Activated CD4-positive, alpha-beta T cell treated with anti-CD3 and anti-CD28 coated beads for 1 hour (primary cell): ENCODE measurements at places on chromosomes 6 and 20.

- DNase-seq: no peak
Observed at GRCh38 chr6:104095661-104096416, 763.9 kb downstream of the HACE1 start.

DNA sequence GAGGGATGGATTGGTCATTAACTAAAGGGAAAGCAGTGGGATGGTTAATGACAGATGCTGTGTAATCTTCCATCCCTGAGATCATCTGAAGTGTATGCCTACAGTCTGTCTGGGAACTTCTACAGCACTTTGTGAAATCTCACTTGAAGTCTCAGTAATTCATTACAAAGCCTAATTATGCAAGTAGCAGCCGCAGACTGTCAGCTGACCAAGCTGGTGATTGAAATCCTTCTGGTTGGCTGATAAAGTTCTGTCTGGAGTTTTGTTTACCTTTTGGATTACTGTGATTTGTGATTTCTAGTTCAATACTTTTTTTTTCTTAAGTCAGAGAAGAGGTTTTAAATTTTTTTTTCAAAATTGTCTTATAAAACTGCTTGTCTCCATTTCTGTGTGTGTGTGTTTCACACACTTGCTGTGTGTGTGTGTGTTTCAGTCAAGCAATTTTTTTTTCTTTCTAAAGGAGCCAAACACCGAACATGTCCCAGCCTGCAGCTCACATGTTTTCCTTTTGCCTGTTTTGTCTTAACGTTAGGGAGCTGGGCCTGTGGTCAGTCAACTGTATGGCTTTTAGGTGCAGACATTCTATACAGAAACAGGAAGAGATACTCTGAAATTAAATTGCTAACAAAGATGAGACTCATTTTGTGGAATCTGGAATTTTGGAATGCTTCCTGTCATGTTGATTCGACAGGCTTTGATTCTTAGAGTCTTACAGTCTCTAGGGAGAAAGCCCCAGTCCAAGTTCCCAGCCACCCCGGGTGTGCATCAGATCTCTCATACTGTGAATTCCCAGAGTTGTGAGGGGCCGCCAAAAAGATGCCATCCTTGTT, 28.5 kb upstream of the ADGRF4 start:
- no peak for DNase-seq

DNA sequence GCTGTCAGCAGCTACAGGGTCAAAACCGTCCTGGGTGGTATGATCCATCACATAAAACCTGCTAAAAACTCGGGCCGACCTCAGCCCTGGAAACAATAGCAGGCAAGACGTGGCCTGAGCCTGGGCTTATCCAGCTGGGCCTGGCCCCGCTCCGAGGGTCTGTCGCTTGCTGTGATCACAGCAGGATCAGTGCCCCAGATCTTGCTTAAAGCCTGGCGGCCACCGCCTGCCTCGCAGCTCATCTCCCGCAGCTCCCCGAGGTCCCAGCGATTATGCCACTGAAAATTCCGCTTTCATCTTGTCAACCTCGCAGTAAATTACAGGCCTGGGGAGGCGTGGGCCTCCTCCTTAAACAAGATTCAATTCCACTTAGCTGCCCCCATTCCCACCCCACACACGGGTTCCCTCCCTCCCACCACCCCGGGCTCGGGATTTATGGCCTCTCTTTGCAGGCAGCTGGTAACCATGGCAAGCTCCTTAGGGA, 40.1 kb downstream of the CDH22 start:
- no peak for DNase-seq

DNA sequence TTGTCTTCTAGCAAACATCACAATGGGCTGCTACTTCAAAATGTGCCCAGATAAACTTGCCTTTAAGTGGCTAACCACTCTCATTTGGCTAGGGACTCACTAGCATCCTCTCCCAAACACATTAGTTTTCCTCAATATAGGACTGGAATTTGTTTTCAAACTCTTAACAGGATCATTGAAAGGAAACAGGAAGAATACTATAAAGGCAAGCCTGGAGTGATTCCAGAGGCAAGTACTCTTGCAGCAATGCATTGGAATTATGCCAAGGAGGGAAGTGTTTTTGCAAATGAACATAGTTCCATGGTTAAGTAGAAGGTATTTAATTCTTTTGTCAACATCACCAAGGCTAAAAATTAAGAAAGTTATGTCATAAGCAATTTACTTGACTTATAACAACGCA, 12.2 kb downstream of the EPHA7 start:
- no peak for DNase-seq

- DNase-seq: no peak
Observed at GRCh38 chr6:145845557-145845956, 31.0 kb upstream of the FBXO30 start.

DNA sequence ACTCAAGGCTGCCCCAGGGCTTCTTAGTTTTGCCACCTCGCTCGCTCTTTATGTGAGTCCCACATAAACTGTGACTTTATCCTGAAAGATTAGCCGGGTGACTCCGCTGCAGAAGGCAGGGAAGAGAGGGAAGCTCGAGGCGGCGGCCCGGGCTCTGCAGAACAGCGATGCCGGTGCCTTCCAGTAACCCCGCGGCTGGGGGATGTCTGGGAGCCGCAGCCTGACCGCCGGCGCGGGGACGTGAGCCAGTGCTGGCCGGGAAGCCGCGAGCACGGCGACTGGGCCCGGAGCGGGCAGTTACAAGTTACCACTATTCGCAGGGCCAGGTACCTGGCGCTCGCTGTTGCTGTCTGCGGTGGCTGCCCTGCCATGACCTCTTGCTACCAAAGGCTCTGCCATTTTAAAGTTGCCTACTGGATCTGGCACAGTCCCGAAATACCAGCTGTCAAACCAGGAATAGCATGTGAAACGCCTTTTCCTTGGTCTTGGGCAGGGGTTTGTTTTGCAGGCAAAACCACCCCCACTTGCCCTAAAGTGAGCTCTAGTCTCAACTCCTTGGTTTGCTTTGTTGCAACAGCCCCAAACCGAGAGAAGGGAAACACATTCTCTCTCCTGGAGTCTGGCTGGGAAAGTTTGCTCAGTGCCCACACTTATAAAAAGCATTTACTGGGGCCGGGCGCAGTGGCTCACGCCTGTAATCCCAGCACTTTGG, 124.0 kb upstream of the SLC2A12 start:
- DNase-seq: no peak

DNA sequence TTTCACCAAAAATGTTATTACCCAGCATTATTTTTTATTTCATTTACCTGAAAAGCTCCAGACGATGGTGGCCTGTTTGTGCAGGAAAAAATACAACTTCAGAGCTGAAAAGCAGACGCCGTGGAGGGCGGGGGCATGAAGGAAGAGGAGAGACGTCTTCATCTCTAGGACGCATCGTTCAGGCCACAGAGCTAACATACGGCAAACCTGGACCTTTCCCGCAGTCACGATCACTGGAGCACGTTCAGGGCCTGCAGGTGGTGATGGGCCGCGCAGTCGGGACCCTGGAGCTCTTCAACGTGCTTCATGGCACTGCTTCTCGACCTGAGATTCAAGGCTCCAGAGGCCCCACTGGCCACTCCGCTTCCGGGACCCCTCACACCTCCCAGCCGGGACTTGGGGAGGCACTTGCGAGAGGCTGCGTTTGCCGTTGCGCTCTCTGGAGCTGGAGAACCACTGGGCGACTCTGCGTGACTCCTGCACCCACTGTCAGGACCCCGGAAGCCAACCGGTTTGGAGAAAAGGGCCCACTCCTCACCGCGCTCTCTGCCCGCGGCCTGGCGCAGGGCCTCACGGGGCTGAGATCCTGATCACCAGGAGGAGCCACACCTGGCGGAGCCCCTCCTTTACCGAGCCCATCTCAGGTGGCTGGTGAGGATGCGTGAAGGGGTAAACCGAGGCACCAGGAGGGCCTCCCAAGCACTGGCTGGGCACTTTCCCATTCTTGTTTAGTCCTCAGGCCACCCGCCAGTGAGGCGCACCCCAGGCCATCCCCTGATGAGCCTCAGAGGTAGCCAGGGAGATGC, 164.4 kb upstream of the AFDN start:
- no peak for DNase-seq

DNA sequence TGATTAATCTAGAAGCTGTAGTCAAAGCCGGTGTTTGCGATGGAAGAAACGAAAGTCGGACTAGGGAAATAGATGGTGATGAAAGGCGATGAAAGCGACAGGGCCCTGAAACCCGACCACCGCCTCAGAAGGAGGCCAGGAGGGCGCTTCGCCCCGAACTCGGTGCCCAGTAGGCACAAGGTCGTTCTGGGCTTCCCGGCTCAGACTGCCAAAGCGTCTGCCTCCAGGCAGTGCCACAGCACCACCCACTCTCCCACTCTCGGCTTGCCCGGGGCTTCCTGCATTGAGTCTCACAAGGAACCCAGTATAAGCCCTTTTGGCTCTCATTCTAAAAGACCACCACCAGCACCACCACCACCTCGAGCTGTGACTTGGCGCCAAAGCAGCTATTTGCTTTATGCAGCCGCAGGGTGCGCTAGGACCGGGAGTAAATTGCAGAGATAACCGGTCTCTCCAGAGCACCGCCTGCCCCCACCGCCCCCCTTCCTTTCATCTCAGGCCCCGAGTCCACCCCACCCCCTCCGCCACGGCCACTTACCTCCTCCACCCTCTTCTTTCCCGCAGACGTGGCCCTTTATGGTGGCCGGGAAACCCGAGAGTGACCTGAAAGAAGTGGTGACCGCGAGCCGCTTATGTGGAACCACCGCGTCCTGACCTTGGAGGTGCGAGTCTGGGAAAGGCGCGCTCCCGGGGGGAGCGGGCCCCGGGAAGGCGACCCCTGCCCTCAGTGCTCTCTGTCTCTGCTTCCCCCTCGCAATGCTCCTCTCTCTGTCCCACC, 2.4 kb downstream of the TCF21 start:
- DNase-seq: no peak

GRCh38 chr6:70171236-70171635, 131.6 kb downstream of the COL9A1 start:
- DNase-seq: no peak

- DNase-seq: no peak
Observed at GRCh38 chr6:16781348-16782169, 20.3 kb upstream of the ATXN1 start.

DNA sequence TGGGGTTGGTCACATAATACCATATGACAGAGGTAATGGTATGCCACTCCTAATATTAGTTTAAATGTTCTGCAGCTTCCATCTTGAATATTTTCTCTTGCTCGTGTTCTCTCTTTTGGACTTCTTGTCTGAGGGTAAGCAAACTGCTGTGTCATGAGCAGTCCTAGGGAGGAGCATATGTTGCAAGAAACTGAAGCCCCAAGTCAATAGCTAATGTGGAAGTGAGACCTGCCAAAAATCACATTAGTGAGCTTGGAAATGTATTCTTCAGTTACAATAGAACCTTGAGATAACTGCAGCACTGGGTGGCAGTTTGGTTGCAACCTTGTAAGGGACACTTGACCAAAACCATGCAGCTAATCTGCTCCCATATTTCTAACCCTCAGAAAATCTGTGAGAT, 178.2 kb upstream of the IMPG1 start:
- DNase-seq: no peak

- DNase-seq: no peak
Observed at GRCh38 chr6:10837009-10837621, 1.2 kb downstream of the MAK start.

DNA sequence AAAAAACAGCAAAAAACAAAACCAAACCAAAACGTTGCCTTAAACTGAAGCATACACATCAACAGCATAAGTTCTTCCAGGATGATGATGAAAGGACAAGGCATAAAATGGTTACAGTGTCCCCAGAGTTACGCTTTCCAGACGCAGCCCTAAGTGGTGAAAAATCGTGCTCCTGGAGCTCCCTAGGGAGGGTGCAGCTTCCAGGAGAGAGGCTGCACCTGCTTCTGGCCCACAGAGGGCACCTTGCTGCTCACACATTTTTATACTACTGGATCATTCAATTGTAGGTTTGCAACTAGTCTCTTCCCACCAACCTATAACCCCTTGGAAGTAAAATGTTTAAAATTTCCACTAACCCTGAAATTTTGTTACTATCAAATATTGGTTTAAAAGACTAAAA, 115.0 kb downstream of the PRKN start:
- DNase-seq: no peak

GRCh38 chr6:79894939-79895338, 52.4 kb downstream of the ELOVL4 start:
- DNase-seq: no peak
